B cell (primary cell): ENCODE measurements at places on chromosomes 1 and 21. TPM values are rescaled to one million over a fixed set of nuclear protein-coding genes. Genes with fewer than 3 reads are reported as not detected.

DNA sequence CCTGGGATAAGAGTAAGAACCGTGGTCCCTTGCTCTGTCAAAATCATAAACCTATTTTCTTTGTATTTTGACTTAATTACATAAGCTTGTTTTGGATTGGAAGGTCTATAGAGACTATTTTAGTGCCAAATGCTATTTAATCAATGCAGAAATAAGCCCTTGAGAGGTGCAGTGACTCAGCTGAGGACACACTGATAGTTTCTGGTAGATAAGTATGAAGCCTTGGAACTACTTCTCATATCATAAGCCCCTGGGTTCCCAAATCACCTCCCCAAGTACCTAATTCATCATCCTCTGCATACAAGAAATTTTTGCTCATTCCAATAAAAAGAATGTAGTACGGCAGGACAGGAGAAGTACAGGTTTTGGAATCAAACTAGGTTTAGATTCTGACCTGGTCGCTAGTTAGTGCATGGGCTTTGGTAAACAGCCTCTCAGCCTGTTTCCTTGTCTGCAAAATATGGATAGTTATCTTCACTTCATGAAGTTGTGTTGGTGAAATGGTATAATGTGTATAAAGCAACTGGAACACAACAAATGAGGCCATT lies 3.3 kb upstream of the CD55 start:
- no peak for DNase-seq

Gene GPR3
- total RNA-seq, result not detected in 2 replicates

Gene TINAGL1
- total RNA-seq, result not detected in 2 replicates

DNA sequence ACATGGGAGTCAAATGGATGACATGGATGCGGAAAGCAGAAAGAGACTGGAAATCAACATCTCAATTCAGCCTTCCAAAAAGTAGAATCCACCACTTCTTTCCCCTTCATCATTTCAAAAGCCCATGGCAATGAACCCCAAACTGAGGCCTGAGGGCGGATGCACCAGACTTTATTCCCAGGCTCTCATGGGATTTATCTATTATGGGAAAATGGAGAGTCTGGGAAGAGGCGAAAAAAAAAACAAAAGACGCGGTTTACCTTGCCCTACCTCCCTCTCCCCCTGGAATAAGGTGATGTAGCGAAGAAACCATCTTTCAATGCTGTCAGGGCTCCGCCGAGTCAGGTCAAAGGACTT lies 624 bp downstream of the KIFAP3 start:
- DNase-seq, result no peak

GRCh38 chr1:63612971-63613370 lies 19.8 kb downstream of the PGM1 start:
- no peak for DNase-seq

Gene ATP1A4
- not detected in 2 replicates for total RNA-seq
